ENCODE measurements at places on chromosomes 4 and X.

GRCh38 chrX:97938706-97939105, 1055.0 kb downstream of the RPA4 start:
- no peak for DNase-seq

- no peak for DNase-seq
These were observed 1.5 kb downstream of the ADRA2C start for GRCh38 chr4:3767570-3768288.

DNA sequence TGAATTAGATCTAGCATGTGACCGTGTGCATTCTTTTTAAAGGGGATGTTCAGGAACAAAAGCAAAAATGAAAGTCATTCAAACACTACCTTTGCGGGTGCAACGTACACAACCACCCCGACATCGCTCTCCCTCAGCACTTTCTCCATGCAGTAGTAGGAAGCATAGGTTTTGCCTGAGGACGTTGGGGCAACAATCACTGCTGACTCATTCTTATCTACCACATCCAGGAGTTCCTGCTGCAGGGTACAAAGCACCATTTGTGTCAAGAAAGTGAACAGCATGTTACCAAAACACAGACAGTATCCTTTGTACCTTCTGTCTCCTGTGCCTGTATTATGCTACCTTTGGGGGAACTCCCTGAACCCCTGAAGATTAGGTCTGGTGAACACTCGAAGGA, 58.6 kb downstream of the DDX60L start:
- no peak for DNase-seq

- no peak for DNase-seq
These were observed 90.8 kb downstream of the SHOX start for GRCh38 chrX:721354-721753.

DNA sequence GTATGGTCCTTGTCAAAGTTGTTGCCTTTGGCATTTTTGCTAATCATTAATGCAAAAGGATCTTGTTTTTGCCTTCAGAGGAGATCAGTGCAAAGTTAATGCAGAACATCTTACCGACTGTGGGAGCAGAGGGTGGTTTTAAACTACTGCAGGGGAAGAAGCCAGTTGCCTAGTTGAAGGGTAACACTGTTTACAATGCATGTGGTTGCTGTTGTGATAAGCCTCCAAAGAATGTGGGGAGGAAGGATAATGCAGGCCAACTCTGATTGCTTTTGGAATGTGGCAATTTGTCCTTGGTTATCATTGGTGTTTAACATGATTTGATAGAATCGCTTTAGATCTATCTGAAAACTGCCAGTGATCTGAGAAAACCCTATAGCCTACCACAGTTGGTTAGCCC, 204.3 kb upstream of the TLL1 start:
- DNase-seq = peak; percentile 32

- DNase-seq = no peak
These were observed 9.8 kb upstream of the ANXA5 start for GRCh38 chr4:121706595-121707021.

GRCh38 chr4:40231316-40231863, 34.6 kb downstream of the RHOH start:
- DNase-seq = no peak

GRCh38 chrX:10352536-10352935, 195.8 kb downstream of the CLCN4 start:
- no peak for DNase-seq

- DNase-seq = no peak
These were observed 37.2 kb upstream of the USP9X start for GRCh38 chrX:41047878-41048534.

- no peak for DNase-seq
These were observed 160.0 kb upstream of the NAP1L5 start for GRCh38 chr4:88857588-88857987.

GRCh38 chr4:87053802-87054767, 119.3 kb downstream of the AFF1 start:
- DNase-seq = no peak

DNA sequence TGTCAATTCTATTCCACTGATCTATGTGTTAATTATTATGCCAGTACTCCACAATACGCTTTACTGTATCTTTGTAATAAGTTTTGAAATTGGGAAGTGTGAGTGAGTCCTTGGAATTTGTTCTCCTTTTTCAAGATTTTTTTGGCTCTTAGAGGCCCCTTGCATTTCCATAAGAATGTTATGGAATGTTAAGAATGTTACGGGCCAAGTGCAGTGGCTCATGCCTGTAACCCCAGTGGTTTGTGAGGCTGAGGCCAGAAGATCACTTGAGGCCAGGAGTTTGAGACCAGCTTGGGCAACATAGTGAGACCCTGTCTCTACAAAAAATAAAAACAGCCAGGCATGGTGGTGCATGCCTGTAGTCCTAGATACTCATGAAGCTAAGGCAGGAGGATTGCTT, 167.6 kb upstream of the CXorf66 start:
- no peak for DNase-seq

DNA sequence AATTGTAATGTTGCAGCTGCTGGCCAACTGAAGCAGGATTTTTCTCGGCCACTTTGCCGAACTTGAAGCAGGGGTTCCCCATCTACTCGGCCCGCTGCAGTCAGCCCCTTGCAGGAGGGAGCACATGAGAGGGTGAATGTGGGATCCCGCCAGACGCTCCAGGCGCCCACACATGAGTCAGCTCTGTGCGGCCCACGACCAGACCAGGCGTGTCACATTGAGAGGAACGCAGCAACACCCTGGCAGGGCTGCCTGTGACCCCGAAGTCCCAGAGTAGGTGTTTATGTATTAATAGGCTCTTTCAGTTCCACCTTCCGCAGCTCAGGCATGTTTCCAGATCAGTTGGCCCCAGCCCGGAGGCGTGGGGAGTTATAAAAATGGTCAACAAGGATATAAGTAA, 344.7 kb upstream of the PABPC4L start:
- no peak for DNase-seq

GRCh38 chrX:112774651-112775293, 65.9 kb downstream of the AMOT start:
- DNase-seq = no peak

- DNase-seq = peak; percentile 39
These were observed 626 bp upstream of the CEP135 start for GRCh38 chr4:55947912-55948725.

GRCh38 chrX:38939067-38939466, 137.8 kb downstream of the MID1IP1 start:
- no peak for DNase-seq

- no peak for DNase-seq
These were observed 130.1 kb downstream of the CEP135 start for GRCh38 chr4:56078866-56079265.

DNA sequence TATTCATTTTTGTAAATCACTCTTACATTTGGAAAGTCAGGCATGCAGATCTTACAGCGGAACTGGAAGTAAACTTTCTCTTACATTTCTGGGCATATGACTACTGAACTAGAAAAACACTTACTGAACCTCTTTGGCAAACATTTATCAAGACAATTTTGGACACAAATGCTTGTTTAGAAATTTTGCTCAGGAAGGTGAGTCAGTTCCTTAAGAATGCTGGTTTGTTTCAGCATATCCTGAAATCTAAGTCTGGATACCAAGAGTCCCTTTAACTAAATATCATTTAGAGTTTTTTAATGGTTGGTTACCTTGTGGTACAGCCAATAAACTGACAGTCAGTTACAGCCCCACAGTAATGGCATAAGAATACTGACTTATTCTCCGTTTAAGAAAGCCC, 15.0 kb downstream of the SHISA3 start:
- no peak for DNase-seq

DNA sequence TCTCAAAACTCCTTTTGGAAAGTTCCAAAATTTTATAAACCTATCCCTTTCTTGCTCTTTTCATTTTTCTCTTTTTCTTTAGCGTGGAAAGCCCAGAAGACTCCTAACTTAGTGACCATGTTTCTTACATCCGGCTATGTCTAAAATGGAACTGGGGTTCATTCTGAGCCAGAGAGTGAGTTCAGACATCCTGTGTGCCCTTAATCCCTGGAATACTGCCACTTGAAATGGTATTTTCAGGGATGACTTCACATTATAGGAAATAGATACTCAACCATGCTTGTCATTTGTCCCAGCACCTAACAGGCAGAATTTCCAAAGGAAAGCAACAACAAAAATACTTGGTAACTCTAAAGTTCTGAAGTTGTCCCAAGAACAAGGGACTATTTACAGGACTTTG, 379.6 kb downstream of the ARHGAP24 start:
- DNase-seq = no peak

- DNase-seq = no peak
These were observed 1.7 kb upstream of the MTNR1A start for GRCh38 chr4:186557061-186557460.

DNA sequence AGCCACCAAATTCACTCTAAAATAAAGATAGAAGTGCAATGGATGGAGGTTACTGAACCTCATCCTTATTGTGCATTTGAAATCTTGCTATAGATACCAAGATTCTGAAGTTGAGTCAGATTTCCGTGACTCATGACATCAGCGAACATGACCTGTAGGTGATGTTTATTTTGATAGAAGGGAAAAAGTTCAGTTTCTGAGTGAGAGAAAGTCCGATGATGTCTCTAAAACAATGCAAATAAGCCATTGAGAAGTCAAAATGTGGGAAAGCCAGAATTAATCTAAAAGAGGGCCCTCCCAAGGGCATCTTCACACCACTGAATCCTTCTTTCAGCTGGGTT, 20.0 kb downstream of the PHOX2B start:
- DNase-seq = no peak

GRCh38 chr4:87058356-87059073, 123.7 kb downstream of the AFF1 start:
- DNase-seq = no peak

- no peak for DNase-seq
These were observed 172.5 kb upstream of the GATB start for GRCh38 chr4:151933122-151933827.

DNA sequence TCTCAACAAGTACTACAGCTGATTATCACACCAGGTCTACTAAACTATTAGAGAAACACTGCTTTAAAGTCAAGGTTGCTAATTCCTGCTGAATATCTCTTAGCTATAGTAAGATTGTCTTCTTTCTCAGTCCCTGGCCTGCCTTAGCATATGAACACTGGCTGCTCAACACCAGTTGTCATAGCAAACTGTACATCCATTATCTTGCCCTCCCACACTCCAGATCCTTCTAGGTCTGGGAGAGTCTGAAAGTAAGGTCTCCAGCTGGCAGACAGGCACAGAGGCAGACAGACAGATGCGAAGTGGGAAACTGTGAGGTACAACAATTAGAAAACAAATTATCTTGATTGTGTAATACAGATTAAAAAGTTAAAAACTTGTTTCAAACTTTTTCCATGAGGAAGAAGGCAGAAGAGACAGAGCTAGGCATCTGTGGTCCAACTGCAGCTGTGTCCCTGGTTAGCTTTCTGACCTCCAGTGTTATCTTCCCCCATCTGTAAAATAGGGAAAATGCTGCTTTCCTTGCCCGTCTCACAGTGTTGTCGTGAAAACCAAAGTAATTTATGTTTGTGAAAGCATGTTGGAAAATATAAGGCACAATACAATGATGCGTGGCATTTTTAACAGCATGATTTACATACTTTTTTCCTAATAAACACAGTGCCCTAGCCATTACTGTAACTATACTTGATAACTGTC, 133.8 kb downstream of the KLHL13 start:
- DNase-seq = no peak

- DNase-seq = no peak
These were observed 28.1 kb downstream of the INPP4B start for GRCh38 chr4:142818031-142818430.

DNA sequence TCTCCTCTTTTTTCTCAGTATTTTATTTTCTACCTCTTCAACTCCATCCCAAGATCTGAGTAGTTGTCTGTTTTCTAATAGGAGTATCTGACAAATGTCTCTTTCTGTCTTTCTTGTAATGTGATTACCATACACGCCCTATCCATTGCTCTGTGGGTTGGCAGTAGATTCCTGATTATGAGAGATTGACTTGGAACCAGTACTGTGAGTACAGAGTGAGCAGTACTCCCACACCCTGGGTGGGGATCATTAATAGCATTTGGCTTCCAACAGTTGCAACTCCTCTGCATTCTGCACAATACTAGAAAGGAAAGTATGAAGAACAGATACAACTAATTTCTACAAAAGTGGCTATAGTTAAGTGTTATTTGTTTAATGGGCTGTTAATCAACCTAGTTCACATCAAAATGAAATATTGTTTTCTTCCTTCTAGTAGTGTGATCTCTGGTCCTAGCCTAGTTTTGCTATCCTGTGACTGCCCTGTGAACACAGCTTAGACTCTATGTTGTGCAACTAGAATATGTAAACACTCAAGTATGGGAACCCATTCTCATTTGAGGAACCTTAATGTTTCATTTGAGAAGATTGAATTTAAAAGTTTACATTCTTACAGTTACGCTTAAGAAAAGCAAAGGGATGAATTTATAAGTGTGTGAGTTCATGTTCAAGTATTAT, 112.9 kb downstream of the PTPN13 start:
- no peak for DNase-seq

- no peak for DNase-seq
These were observed 511 bp downstream of the GABRB1 start for GRCh38 chr4:47031751-47032404.

- no peak for DNase-seq
These were observed 102.6 kb downstream of the LHFPL1 start for GRCh38 chrX:112577146-112577545.

DNA sequence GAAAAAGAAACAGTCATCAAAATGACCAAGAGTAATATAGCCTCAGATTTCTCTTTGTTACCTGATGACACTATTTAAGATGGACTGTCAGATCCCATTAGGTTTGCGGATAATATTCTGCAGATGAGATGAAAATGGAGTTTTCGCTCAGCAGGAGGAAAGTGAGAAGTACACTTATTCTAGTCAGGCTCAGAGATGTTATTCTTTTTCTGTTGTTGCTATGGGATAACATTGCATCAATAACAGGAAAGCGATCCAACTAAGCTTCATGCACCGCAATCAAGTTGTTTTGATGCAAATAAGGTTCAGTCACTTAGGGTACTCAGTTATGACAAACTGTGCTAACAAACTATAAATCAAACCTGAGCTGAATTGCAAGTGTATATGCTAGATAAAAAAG, 415.0 kb downstream of the CCSER1 start:
- no peak for DNase-seq

DNA sequence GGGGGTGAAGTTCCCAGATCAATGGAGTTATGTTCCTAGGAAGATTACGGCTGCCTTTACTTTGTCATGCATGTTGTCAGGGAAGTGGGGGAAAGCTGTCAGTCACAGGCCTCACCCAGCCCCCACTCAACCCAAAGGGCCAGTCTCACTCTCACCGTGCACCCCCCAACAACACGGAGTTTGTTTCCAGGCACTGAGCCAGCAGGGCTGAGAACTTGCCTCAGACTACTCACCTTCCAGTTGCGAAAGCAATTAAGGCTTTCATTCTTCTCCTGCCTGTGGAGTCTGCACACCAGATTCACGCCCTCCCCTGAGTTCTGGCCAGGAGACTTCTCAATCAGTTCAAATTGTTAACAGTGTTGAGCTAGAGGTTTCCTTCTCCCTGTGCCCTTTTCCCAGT, 114.3 kb downstream of the SH3BGRL start:
- DNase-seq = no peak

DNA sequence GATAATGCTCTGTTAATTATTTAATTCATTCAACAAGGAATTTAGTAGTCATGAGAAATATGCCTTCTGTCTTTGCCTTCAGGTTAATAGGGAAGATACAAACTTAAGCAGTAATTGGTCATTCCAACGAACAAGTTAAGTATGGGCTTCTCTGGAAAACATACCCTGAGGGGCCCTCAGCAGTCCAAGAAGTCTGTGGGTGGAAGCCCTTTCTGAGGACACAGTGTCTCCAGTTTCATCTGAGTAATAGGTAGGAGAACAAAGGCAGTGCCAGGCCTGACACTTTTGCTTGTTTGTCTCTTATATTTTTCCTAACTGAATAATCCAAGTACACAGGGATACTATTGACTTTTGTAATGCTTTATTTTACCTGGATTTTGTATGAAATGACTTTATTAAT, 262.5 kb downstream of the FBXW7 start:
- DNase-seq = no peak

Measured in skin of body (tissue), 3 donors.